Astrocyte (in vitro differentiated cells and primary cell): ENCODE measurements at places on chromosomes 2 and 18.
A peak's percentile ranks its signal among the peaks of the same experiment; 100 is the strongest.

- DNase-seq: peak; percentile 55
Measured at GRCh38 chr2:145736871-145737270, 1217.0 kb upstream of the ZEB2 start.

GRCh38 chr2:205758051-205758450 is 75.8 kb downstream of the NRP2 start:
- DNase-seq: peak; percentile 94

GRCh38 chr18:54612237-54612636 is 21.2 kb downstream of the DYNAP start:
- no peak for DNase-seq

DNA sequence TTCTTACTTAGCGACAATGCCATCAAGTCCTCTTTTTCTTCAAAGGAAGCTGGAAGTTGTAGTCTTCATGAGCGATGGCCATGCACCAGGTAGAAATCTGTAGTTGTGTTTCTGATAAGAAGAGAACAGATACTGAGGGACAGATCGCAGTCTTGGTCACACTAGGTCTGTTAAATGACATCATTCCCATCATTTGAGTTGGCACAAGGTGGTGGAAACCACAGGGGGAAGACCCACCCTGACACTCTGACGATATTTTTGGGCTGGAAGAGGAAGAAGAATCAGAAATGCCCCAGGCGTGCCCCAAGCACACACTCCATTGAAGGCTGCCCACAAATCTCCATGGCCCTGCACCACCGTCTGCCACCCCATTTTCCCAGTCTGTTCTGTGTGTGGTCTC is 89.0 kb upstream of the BOD1L2 start:
- no peak for DNase-seq

DNA sequence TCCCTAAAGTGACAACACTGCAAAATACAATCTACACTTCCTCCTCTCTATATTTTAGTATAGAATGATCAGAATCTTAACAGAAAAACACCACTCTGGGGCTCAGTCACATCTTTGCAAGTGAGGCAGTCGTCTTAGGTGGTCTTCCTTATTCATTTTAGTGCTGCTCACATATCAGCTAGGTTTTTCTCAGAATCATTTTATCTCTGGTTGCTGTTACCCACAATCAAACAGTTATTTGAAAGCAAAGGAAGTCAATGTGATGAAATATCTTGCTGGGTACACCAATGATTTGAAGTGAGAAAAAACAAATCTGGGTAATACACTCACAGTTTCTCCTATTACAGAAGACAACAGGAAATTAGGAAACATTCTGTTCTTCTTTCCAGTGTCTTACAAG is 275.2 kb downstream of the DSEL start:
- no peak for DNase-seq
